ENCODE measurements at places on chromosomes 6 and 20.

- DNase-seq, result peak; percentile 26
Measured at GRCh38 chr6:134453792-134454510, 136.0 kb upstream of the SGK1 start.

- peak; percentile 10 for DNase-seq
Measured at GRCh38 chr20:32483351-32484224, 101.5 kb downstream of the NOL4L start.

- DNase-seq, result no peak
Measured at GRCh38 chr6:81093051-81093450, 659.4 kb downstream of the TENT5A start.

GRCh38 chr20:22560817-22561216, 23.6 kb downstream of the FOXA2 start:
- no peak for DNase-seq

DNA sequence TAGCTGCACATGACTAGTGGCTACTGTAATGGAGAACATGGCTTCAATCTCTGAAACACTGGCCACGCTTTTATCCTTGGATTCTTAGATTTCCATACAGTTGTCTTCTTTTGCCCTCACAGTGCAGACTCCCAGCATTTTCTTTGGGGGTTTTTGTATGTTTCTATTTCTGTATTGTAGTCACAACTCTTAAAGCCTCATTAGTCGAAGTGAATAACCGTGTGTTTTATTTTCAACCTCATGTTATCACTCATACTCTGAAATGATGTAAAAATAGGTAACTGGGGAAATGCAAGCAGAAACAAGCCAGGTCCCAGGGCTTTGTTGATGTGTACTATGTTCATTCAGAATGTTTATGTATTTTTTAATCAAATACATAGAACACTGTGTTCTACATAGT, 162.9 kb downstream of the JARID2 start:
- DNase-seq, result no peak

DNA sequence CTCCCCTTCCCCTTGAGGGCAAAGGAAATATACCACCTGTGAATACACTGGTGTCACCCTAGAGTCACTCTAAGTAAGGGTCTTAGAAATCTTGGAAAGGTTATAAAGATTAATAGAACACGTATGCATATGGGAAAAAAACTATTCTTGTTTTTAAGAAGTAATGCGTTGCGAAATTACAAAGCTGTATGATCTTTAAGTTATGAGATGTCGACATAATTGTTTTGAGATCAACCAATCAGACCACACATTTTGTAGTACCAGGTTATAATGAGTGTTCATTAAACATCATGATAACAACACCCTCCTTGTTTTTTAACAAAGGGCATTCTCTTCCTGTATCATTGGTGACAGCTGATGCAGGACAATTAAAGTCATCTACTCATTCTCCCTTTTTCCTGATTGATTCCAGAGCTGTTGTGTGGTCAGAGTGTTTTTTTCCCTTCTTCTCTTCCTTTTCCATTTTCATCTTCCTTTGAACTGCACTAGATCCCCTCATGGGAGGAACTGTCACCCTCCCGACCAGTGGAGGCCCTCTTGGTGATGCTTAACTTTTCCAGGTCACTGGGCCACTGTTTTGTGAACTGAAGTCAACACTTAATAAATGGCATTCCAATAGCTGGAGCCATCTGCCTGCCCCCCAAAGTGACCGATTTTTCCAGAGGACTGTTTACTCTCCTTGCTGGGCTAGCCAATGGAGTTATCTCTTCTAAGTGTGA, 37.0 kb downstream of the PRDM1 start:
- no peak for DNase-seq

GRCh38 chr6:74638412-74638811, 567.4 kb downstream of the COL12A1 start:
- no peak for DNase-seq

GRCh38 chr6:81753711-81754577, 1.5 kb upstream of the TENT5A start:
- no peak for DNase-seq

DNA sequence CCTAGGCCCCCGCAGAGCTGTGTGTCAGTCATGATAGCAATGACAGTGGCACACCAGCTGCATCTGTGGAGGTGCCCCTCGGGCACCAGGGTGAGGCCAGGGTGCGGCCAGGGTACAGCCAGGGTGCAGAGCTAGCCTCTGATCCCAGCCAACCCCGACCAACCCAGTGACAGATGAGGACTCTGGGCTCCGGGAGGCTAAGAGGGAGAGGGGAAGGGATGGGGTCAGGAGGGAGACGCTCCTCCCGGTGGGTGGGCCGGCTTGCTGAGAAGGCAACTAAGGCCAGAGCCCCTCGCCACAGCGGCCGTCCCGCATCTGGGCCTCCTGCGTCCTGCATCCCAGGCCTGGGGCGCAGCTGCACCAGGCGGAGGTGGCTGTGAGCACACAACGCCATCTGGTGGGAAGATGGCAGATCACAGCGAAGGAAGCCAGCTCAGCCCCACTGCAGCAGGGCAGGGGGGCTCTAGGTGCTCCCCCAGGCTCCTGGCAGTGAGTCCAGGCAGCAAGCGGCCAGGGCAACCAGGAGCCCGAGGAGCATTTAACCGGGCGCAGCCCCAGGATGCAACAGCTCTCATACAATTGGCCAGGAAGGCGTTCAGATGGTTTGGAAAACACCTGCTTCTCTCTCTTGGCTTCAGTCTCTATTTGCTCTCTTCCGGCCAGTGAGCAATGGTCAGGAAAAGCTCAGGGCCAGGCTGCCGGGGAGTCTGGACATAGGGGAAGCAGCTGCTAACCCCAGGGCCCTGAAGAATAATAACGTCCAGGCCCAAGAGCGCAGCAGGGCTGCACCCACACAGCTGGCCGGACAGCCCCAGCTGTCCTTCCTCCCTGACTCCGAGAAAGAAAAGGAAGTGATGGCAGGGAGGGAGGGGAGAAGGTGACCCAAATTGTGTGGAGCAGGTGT, 169.4 kb downstream of the TAF4 start:
- no peak for DNase-seq

DNA sequence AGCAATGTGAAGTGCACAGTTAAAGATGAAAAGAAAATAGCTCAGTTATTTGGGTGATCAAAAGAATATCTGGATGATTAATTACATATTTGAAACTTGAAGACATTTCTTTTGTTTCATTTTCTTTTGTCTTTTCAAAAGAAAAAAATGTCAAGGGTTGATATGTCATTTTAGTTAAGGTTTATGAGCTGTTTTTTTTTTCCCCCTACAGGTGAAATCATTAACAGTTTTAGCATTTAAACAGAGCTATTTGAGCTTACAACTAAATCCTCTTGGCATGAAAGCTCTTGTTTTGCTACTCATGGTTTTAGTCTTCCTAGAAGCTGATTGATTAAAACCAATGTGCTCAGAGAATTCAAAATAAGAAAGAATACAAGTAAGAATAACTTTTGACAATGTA, 887.3 kb downstream of the PHF3 start:
- DNase-seq, result no peak

GRCh38 chr6:112626468-112627082, 279.4 kb downstream of the RFPL4B start:
- no peak for DNase-seq

GRCh38 chr20:53738945-53739798, 145.5 kb upstream of the ZNF217 start:
- DNase-seq, result no peak

Measured in LNCaP clone FGC (cell line).